ENCODE measurements at places on chromosomes 1 and 21.

DNA sequence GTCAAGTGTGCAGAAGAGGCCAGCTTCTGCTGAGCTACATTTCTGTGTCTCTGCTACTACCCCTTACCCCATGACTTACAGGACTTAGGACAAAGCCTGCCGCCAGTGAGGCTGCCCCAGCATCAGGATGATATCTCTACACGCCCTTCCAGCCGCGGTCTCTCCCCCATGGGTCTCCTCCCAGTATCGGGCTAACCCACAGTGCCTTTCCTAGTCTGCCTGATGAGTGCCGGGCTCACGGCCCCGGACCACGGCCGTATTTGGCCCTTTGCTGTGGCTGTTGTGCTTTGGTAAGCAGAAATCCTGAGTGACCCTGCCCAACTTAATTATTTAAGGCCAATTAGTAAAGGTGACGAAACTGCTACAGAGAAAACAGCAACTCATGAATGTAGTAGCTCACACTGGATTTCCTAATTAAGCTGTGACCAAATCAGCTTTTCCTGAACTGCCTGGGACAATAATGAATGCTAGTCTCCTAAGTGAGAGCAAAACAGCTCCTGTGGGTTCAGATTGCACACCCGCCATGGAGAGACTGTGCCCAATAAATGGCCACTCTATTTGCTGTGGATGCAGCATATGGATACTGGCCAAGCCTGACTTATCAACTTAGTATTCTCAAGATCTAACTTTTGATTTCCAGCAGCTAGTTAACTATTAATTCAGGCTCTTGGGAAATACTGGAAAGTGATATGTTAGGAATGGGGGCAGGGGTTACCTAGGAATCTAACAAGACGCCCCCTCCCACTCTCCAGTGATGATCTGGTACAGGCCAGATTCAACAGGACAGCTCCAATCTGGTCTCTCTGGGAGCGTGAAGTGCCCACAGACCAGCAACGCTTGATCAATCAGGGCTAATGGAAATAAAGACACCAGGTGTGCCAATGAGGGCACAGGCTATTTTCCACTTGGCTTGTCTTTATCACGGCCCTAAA lies 123.3 kb upstream of the IFFO2 start:
- no peak for DNase-seq

- DNase-seq = no peak
Observed at GRCh38 chr1:230899841-230900251, 31.5 kb upstream of the C1orf198 start.

DNA sequence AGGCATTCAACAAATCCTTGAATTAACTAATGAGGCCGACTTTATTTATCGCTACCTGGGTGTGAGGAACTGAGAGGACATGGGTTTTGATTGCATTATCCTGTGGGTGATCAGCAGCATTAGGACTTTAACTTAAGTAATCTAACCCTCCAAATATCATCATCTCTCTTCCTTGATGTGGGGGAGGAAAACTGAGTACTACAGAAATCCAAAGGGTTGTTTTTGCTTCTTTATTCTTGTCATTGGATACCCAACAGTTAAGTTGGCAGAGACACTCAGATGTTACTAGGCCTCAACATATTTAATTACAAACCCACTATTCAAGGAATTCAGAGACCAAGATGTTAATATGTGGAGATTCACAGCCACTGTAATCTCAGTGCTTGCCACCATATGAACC lies 97.4 kb upstream of the ST6GALNAC5 start:
- no peak for DNase-seq

- no peak for DNase-seq
Observed at GRCh38 chr1:2107586-2108212, 57.5 kb downstream of the PRKCZ start.

DNA sequence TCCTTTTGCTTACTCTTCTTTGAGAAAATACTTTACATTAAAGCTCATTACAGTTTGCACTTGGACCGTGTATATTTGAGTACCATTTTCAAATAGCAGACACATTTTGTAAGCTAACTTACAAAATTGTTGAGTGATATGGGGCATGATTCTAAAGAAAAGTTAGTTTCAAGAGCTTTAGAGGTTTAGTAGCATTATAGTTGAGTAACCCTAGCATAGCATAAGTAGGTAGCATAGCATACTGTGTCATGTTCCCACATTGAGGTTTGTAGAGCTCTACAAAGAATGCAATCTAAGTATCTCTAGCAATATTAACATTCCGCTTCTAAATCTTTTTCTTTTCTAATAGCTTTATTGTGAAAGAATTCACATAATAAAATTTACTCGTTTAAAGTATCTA lies 92.0 kb downstream of the ITSN1 start:
- DNase-seq = no peak

All from CD4-positive, alpha-beta T cell treated with Interleukin-21 for 1 hour (primary cell).